ENCODE measurements at places on chromosomes 2 and 18.

DNA sequence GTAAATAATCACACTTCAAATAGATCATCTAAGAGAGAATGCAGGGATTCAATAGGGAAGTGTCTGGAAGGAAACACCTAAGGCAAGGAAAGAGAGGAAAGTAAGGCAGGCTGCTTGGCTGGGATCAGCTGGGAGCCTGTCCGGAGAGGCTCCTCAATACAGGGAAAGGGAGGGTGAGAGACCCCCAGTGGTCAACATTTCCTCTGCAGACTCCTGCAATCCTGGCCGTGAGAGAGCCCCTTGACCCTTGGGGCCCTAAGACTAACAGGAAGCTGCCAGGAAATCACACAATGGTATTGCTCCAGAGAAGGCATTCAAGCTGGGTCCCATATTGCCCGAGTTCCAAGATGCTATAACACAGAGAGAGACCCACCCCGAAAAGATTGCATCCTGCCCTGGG lies 549.4 kb downstream of the NYAP2 start:
- DNase-seq, result no peak

DNA sequence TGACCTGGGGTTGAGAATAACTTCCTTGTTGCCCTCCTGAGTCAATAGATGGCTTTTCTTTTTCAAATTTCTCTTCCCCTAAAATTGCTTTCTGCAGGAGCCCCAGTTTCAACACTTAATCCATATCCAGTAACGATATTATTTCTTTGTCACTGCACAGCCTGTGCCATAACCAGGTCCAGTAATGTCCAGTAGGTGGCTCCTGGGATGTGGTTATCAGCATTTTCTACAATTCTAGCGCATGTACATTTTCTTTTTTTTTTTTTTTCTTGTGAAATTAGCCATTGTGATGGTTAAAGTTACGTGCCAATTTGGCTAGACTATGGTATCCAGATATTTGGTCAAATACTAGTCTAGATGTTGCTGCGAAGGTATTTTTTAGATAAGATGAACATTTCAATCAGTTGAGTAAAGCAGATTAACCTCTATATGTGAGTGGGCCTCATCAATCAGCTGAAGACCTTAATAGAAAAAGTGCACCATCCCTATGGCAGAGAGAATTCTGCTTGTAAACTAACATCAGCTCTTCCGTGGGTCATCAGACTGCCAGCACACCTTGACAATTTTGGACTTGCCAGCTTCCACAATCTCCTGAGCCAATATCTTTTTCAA lies 72.9 kb upstream of the SCG2 start:
- DNase-seq, result no peak

DNA sequence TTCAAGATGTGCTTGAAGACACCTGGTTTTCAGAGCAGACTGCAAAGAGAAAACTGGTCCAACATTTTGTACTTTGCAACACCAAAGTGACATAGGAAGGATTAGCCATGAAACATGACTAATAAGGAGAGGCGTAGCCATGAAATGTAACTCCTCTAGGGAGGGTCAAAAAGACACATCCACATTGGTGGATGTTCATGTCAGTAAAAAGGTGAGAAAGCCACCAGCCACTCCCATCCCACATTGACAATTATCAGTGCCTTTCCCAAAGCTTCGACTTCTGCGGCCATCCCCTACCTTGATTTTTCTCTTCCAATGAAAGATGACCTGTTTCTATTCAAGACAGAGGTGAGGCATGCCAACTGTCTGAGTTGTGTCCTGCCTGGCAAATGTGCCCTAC lies 223.2 kb downstream of the ALK start:
- DNase-seq, result no peak

DNA sequence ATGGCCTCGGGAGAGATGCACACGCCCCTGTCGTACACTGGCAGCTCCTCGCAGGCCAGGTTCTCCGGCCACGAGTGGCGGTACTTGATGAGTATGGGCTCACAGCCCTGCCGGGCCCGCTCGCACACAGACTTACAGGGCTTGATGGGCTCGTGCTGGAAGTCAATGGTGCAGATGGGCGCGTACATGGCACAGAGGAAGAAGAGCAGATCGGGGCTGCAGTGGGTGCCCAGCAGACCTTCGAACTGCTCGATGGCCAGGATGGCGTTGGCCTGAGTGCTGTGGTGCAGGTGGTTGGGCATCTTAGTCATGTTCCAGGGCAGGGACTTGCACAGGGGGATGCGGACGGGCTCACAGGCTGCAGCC lies 359 bp downstream of the FRZB start:
- DNase-seq, result no peak

DNA sequence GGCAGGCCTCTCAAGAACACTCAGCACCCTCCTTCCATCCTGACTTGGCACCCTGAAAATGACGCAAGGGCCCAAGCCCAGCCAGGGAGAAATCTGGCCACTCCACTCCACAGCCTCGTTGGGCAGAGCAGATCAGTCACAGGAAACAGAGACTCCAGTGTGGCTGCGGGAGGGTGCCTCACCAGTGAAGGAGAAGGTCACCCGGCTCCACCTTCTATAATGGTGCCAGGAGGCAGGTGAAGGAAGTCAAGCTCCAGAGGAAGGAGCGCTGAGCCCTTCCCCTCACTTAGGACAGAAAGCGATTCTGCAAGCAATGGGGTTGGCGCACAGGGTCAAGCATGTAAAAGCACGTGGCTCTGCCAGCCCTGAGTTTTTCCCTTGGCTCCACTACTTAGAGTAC lies 35.3 kb downstream of the CRACDL start:
- DNase-seq, result no peak

DNA sequence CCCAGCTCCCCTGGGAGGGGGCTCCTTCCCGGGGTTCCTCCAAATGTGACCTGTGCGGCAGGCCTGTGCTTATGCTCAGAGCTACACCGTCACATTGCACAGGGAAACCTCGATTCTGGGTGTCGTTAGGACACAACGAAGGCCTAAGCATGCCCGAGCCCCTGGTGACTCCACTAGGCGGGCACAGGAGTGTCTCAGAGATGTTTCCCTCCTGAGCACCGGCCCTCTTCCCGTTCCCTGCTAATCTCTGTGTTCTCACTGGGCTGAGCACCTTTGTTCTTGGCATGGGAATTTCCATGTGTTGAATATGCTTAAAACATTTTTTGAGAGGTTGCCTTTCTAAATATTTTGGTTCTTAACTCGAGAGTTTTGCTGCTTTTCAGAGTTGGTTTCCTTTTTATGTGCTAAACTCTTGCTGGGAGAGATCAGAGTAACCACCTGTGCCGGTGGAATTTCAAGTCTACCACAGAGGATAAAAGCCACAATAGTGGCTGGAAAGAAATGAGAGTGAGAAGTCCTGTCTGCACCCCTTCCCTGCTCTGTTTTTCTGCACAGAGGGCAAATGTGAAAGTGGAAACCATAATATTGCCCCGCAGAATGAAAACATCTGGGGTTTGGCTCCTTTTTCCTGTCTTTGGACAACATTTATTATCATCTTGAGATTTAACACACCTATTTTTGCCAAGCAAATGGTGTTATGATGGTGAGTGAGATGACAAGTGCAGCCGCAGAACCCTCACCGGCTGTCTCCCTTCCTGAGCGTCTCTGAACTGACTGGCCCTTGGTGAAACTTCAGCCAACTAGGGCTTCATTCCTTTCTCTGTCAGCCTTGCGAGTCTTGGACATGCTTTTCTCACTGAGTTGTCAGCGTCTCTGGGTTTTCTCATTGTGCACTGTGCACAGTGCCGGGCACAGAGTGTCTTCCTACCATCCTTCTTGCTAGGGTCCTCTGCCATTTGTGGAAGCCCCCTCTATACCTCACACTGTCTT lies 154.1 kb downstream of the VAPA start:
- DNase-seq, result no peak

DNA sequence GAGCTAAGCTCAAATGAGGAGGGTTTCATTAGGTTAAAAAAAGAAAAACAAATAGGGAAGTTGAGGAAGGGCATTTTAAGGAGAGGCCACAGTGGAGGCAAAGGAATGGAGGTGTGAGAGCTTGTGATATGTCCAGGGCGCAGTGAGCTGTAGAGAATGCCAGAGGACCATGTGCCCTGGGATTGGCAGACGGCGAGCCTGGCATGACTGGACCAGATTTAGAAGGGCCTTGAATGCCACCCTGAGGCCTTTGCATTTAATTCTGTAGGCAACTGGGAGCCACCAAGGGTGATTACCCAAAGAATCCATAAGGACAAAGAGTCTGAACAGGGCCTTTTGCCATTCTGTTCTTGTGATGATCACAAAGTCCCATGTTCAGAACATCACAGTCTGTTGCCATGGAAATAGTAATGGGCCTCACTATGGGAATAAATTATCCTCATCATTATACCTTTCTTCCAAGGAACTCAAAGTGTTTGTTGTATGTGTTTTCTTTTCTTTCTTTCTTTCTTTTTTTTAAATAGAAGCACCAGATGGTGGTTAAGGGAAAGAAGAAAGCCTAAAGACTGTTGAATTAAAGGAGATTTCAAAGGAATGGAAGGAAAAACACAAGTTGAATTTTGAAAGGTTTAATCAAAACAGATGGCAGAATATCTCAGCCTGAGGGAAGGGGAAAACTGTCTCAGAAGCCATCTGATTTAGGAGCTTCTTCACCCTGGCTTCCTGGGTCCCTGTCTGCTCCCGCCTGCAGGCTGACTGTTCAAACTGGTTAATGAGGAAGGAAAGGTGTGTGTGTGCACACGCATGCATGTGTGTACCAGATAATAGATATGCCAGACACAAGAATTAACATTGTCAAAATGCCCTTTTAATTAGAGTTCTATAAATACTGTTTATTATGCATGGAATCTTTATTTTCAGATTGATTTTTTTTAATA lies 31.6 kb upstream of the NCOA1 start:
- no peak for DNase-seq

DNA sequence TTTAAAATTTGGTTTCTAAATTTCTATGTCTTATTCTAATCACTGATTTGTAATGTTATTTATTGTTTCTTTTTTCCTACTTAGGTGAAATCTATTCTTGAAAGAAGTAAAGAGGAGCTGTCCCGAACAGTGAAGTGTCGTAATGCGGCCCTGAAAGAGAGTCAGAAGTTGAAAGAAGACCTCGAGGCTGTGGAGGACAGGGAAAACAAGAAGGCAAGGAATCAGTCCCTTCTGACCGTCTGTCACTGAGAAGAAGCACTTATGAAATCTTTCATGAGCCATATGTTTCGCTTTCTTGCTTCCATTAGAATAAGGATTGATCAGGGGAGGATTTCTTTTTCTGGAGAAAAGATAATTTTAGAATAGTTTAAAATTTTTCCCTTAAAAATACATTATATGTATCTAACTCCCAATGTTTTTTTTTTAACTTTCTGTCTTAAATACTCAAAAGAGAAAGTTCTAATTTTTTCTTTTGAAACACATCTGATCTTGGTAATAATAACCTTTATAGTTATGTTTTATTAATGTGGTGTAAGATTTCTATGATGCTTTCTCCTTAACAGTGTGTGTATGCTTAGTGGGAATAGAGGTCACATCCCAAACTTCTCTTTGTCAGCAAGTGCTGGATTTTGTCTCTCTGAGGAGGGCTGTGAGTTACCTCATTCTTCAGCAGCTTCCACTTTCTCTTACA lies 79.0 kb downstream of the CCDC150 start:
- DNase-seq, result no peak

DNA sequence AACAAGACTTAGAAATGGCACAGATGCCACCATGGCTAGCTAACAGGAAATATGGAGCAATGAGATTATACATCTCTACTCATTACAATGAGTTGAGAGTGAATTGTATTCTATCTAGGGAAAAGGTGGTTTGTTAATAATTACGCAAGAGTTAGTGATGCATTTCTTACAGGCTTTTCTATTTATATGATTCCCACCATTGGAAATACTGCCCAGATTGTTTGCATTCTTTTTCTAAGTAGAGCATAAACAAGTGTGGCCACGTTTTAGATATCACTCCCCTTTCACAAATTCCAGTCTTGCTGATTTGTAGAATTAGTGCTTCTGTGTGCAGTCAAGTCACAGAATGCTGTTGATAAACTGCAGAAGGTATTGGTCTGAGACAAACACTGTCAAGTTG lies 56.6 kb downstream of the ZNF804A start:
- DNase-seq, result no peak

DNA sequence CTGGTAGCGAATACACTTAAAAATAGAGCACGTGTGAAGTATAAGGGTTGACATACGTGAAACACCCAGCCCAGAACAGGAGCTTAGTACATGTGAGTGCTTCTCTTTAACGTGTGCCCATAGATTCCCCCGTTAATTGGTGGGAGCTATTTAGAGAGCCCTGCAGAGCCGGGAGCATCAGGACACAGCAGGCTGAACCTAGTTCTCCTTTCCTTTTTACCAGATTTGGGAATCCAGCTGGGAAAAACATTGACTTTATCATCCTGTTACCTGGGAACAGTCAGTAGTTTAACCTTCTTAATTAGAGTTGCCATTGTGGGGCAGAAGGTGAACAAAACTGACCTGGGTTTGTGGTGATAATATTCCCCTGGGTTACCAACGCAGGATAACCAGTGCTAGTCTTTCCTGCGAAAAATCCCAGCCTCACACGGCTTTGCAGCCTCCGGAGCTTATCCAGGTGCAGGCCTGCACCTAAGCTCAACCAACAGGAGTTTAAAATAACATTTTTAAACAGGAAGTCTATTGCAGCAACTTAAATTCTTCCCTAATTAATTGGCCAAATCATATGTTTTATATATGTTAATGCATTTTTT lies 78.1 kb upstream of the SPTBN1 start:
- DNase-seq, result no peak

- DNase-seq, result no peak
These were observed 102.7 kb downstream of the MYO1B start for GRCh38 chr2:191347881-191348280.

GRCh38 chr2:237480988-237481525 lies 6.0 kb upstream of the MLPH start:
- DNase-seq, result no peak

- DNase-seq, result no peak
These were observed 66.6 kb downstream of the MTCL1 start for GRCh38 chr18:8771930-8772329.

DNA sequence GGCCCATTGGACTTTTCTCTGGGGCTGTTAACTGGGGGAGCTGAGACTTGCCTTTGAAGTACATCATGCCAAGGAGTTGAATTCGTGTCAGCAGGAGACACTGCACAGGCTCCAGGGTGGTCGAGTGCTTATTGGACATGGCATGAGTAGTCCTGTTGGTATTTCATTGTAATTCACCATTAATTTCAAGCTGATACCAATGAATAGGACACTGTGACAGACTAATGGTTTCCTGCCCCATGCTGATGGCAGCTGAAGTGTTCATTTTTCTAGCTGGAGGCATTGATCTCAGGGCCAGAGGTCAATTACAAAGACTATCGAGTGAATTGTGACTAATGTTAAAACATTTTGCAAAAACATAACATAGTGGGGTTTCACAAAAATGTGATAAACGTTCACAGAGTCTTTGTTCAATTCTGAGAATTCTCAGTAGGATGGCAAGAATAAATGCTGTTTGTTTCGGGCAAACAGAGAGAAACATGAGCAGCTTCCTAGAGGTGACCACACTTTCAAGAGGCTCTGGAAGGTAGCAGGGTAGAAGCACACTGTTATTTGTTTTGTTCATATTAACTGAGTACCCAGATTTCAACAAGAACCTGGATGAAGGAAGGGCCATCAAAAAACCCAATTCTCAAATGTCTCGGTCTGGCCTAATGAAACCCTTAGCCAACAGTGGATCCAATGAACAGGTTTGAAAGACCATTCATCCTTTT lies 90.6 kb upstream of the ARL4C start:
- DNase-seq, result no peak

Measured in activated CD4-positive, alpha-beta T cell treated with anti-CD3 and anti-CD28 coated beads for 4 hours (primary cell).